NK-92 treated with Interleukin-12 subunit alpha and Interleukin-12 subunit beta, amount 100 ng/mL, for 24 hours (cell line): ENCODE measurements at places on chromosomes 4 and X.
A peak's percentile ranks its signal among the peaks of the same experiment; 100 is the strongest.

- no peak for DNase-seq
Observed at GRCh38 chr4:172776203-172776861, 392.3 kb upstream of the GALNT7 start.

- no peak for DNase-seq
Observed at GRCh38 chr4:105102016-105102415, 44.7 kb upstream of the TET2 start.

DNA sequence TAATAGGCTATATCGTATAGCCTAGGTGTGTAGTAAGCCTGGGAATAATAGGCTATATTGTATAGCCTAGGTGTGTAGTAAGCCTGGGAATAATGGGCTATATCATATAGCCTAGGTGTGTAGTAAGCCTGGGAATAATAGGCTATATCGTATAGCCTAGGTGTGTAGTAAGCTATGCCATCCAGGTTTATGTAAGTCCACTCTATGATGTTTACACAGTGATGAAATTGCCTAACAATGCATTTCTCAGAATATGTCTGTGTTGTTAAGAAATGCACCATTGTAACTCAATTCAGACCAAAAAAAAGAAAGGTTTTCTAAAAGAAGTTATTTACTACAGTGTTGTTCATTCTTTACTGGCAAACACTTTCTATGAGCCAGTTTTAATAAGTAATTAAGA lies 1387.2 kb downstream of the STIM2 start:
- no peak for DNase-seq

- no peak for DNase-seq
Observed at GRCh38 chr4:4608214-4608537, 66.3 kb upstream of the STX18 start.

DNA sequence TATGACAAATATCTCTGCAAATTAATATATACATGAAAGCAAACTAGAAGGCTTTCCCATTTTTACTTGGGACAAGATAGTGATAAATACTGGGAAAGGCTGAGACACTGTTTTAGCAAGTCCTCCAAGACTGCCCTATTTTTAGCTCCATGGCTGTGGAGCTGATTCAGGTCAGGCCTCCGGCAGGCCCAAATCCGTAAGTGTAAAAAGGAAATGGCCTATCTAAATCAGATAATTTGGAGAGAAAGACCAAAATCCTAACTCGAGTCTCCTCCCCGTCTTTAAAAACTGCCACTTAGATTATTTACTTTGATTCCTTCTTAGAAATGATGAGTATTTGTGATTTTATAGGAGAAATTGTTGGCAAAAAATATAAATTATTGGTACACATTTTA lies 2.9 kb downstream of the OTUD4 start:
- DNase-seq, result no peak

DNA sequence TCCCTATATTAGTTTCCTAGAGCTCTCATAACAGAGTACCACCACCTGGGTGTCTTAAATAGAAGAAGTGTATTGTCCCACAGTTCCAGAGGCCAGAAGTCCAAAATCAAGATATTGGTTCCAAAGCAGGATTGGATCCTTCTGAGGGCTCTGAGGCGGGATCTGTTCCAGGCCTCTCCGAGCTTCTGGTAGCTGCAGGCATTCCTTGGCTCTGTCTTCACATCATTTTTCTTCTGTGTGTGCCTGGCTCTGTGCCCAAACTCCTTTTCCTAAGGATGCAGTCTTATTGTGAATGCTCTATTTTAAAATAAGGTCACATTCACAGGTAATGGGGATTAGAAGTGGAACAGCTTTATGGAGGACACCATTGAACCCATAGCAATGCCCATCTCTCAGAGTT lies 253.7 kb upstream of the TAPT1 start:
- DNase-seq, result no peak

- no peak for DNase-seq
Observed at GRCh38 chr4:99825272-99825671, 8.6 kb downstream of the DAPP1 start.

DNA sequence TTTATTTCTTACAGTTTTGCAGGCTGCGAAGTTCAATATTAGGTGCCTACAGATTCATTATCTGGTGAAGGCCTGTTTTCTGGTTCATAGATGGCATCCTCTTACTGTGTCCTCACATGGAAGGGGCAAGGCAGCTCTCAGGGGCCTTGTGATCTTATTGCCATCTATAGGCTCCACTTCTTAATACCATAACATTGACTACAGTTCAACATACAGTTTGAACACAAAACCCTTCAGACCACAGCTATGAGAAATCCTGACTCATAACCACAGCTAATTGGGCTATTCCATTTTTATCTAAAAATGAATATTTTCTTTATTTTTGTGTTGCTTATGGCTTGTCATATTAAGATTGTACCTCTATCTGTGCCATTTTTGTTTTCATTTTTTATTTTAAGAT lies 72.3 kb downstream of the STAG2 start:
- no peak for DNase-seq

DNA sequence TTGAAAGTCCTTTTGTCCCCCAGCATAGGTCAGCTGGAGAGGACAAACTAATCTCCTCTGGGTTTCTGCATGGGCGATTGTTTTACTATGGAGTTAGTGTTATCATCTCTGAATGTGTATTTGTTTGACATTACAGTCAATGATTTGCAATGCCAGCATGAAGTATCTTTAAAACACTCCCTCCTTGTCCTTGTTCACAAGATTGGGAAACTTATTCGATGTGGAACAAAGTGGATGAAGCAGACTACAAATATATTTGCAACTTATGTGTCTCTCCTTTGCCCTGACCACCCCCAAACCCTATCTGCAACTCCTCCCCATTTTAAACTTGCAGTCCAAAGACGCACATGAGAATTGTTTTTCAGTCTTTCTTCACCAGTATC lies 1.5 kb upstream of the PITX2 start:
- no peak for DNase-seq

DNA sequence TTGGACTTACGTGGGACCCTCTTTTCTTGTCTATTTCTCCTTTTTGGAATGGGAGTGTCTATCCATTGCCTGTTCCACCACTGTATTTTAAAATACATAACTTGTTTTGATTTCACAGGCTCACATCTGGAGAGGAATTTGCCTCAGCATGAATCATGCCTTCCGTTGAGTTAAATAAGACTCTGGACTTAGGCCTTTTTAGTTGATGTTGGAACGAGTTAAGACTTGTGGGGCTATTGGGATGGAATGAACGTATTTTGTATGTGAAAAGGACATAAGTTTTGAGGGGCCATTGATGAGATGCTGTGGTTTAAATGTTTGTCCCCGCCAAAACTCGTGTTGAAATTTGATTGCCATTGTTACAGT lies 66.2 kb downstream of the BEX3 start:
- no peak for DNase-seq

GRCh38 chrX:147847999-147848398 lies 63.7 kb upstream of the FMR1 start:
- no peak for DNase-seq

GRCh38 chr4:95105112-95105511 lies 347.4 kb downstream of the BMPR1B start:
- no peak for DNase-seq

DNA sequence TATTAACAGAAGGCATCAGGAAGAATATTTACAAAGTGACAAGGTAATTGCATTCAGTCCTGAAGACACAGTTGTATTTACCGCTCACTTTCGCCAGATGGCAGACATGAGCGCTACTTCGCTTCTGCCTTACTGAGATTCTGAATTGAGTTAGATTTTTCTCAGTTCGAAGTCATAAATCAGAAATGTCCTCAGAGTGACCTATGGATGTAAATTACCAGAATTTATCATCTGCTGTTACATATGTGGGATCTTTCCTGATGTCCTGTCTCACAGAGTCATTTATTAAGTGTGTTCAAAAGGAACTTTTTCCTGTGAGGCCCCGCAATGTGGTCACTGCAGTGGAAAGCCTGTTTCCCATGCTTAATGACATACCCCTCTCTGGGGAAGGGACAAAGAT lies 97.3 kb upstream of the DCLK2 start:
- peak; percentile 3 for DNase-seq

DNA sequence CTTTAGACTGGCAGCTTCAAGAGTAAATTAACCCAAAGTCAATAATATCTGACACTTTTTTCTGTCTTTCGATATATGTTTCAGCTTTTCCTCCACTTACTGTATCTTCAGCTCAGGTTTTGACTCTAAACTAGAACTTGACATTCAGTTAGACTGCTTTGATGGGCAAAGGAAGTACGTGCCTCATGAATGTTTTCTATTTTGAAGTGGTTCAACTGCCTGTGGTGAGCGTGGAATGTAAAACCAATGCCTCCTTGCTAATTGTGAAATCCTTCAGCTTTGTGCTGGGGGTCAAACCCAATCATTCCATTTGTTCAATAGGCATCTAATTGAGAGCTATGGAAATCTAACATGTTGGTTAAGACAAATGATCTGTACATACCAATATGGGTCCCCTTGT lies 857.0 kb upstream of the HTR2C start:
- DNase-seq, result no peak

GRCh38 chrX:47613082-47613481 lies 6.6 kb downstream of the SYN1 start:
- no peak for DNase-seq

DNA sequence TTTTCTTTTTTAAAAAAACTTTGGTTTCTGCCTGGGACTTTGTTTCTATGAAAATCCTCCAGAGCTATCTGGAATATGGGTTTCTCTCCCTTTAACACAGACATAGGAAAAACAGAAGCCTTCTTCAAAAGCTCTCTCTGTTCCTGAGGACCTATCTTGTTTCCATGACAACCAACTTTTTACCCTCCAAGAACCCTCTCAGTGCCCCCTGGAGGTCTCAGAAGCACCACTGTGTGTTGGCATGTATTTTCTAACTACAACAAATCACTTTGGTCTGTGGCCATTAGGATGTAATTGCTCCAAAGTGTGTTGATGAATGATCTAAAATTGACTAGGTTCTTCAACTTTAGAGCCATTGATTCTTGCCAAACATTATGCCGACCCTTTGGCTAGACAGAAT lies 1331.6 kb downstream of the ADGRL3 start:
- DNase-seq, result no peak
